ENCODE measurements at places on chromosomes 13 and 19.

GRCh38 chr19:776549-776948 lies 20.7 kb upstream of the PTBP1 start:
- H3K4me3 ChIP-seq = no peak overlapping the region
- H3K27me3 ChIP-seq = no peaks in the 10 kb centered on the region
- H3K36me3 ChIP-seq = peaks cover 15% of the 10 kb centered on the region
- no peak for DNase-seq
- H3K27ac ChIP-seq = no peak overlapping the region

GRCh38 chr13:39655041-39655568 lies 357 bp upstream of the COG6 start:
- no peak for DNase-seq
- H3K4me1 ChIP-seq = peaks cover 4% of the 10 kb centered on the region
- 0 out of 2 replicates have a peak, but pooled peaks cover 2% of the 10 kb centered on the region for H3K36me3 ChIP-seq

DNA sequence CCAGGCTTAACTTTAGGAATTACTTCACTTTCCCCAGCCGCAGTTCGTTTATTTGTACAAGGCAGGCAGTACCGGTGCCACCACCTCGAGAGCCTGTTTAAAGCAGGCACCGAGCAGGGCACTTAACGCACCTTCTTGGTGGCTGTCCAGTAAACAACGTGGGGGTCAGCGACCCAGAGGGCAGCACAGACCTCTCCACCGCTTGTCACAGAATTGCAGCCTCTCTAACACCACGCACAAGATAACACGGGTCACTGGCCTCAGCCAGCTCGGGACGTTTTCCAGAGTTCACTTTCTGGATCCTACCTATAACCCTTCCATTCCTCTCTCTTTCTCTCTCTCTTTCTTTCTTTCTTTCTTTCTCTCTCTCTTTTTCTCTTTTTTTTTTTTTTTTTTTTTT lies 16.8 kb upstream of the ELAVL1 start:
- no peaks in the 10 kb centered on the region for H3K36me3 ChIP-seq
- no peak for DNase-seq
- no peak overlapping the region for H3K27ac ChIP-seq
- H3K27me3 ChIP-seq = no peaks in the 10 kb centered on the region

- H3K4me1 ChIP-seq = peaks cover 3% of the 10 kb centered on the region
- DNase-seq = no peak
- H3K27ac ChIP-seq = no peak overlapping the region
Measured at GRCh38 chr19:49222528-49222927, 64.9 kb downstream of the TRPM4 start.

DNA sequence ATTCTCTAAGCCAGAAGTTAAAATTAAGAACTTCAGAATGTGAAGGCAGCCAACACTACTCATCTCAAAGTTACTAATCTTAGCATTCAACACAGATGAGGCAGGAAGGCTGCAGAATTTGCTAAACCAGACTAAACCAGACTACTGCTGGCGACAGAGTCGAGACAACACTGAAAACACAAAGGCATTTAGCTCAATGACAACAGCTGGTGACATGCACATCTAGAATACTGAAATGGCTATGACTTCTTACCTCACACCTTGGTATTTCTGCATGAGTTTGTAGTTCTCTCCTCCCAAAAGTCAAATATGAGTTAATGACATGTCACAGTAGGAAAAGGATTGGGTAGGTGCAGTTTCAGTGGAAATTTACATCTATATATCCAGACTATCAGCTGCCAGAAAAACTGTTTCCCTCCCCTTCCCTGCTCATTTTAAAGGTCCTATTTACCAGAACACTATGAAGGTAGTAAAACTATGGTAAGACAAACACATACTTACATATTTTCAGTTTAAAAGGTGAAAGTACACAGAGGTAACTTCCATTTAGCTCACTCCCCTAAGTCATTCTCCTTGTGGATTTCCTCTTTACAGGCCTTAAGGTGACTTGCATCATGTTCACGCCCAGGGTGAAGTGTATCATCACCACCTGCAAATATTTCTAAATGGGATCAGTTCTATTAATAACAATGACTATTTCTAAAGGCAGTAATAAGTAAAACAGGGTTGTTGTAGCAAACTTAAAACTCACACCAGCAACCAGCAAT lies 21.4 kb downstream of the FOXO1 start:
- peaks cover 12% of the 10 kb centered on the region for H3K4me1 ChIP-seq
- no peak for DNase-seq
- no peaks in the 10 kb centered on the region for H3K27me3 ChIP-seq
- no peak overlapping the region for H3K27ac ChIP-seq
- no peaks in the 10 kb centered on the region for H3K36me3 ChIP-seq
